NCI-H1092 (cell line): ENCODE measurements at places on chromosomes 4 and X.

GRCh38 chrX:141415889-141416288 is 168.6 kb downstream of the SPANXA1 start:
- DNase-seq, result no peak

DNA sequence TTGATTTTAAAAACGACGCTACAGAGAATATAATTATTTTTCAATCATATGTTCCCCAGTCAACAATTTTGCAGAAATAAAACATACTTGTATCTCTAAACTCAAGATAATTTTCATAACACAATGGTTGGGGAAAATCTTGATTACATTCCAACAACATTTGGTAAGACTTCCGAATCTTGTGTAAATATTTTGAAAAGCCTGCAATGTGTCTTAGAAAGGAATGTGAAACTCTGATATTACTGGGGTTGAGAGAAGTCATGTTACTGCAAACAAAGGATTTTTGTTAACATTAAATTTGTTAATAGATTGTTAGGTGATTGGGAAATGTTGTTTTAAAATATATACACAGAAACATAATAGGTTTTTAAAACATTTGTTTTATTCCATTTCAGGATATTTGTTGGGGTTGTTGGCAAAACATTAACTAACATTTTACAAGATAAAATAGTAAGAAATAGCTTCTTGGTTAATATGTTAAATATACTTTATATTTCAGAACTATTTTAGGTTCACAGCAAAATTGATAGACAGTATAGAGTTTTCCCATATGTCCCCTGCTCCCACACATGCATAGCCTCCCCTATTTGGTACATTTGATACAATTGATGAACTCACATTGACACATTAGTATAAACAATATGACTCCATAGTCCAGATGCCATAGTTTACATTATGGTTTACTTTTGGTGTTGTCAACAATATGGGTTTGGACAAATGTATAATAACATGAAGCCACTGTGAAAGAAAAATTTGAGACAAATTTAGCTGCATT is 218.6 kb upstream of the FAM47A start:
- DNase-seq, result no peak

- DNase-seq, result no peak
These were observed 49.3 kb upstream of the CLCN4 start for GRCh38 chrX:10107483-10107882.

DNA sequence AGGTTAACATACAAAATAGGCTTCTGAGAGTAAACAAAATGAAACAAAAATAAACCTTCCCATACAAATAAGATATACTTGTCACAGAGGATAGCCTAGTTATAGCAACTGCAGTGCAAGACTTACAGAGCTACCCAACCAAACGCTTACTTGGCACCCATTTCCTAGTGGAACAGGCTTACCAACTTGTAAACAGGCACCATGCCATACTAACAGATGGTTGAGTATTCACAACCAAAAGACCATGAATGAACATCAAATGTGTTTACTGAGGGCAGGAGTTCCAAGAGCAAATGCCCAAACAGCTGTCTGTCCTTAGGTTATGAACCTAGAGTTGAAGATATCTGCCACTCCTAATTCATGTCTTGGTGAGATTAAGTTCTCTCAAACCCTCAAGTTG is 2629.2 kb downstream of the PCDH7 start:
- DNase-seq, result no peak

GRCh38 chrX:96311366-96311765 is 373.3 kb upstream of the DIAPH2 start:
- DNase-seq, result no peak

DNA sequence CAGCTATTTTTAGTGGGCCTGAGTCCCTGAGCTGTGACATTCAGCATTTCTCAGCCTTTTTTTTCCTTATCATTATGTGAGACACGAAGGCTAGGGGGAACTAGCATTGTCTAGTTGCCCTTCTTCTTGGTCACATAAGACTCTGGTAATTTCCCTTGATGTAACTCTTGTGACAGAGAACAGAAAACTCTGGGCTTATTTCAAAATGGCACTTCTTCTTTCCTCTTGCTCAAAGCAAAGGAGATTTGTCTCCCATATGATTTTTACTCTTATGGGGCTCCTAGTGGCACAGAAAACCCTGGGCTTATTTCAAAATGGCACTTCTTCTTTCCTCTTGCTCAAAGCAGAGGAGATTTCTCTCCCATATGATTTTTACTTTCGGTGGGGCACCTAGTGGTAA is 14.7 kb downstream of the ATXN3L start:
- no peak for DNase-seq

GRCh38 chr4:8040607-8041006 is 100.9 kb upstream of the AFAP1 start:
- DNase-seq, result no peak

GRCh38 chrX:77572322-77572721 is 125.1 kb downstream of the FGF16 start:
- DNase-seq, result no peak

DNA sequence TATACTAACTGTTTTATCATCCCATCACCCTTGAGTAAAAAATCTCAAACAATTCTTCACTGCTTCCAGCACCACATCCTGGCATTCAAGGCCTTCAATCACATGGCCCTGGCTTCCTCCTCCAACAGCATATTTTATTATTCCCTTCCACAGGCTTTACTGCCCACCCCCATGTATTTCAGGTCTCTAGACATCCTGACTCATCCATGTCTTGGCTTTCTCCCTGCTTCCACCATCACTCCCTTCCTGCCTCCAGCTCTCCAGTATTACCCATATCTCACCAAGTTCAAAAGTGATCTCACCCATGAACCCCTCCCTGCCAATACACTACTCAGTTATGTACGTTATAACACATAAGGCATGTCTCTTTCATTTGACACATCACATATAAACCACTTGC is 34.7 kb upstream of the PLAC1 start:
- no peak for DNase-seq

GRCh38 chr4:117771647-117772337 is 262.5 kb upstream of the NDST3 start:
- no peak for DNase-seq
